NCI-H2029 (cell line): ENCODE measurements at places on chromosomes 11 and 22.

DNA sequence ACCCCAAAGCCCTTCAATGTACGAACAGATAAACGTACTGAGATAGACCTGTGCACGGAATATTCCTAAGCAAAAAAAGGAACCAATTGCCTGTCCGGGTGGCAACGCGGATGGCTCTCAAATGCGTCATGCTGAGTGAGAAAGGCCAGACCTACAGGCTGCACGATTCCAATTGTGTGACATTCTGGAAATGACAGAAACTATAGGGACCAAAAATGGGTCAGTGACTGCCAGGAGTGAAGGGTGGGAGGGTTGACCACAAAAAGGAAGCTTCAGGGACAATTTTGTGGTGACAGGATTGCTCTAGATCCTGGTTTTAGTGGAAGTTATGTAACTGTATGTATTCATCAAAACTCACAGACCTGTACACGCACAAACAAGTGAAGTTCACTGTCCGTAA is 24.0 kb upstream of the SYT8 start:
- no peak for DNase-seq

GRCh38 chr22:17258015-17258787 is 39.0 kb upstream of the ADA2 start:
- DNase-seq: peak; percentile 93

DNA sequence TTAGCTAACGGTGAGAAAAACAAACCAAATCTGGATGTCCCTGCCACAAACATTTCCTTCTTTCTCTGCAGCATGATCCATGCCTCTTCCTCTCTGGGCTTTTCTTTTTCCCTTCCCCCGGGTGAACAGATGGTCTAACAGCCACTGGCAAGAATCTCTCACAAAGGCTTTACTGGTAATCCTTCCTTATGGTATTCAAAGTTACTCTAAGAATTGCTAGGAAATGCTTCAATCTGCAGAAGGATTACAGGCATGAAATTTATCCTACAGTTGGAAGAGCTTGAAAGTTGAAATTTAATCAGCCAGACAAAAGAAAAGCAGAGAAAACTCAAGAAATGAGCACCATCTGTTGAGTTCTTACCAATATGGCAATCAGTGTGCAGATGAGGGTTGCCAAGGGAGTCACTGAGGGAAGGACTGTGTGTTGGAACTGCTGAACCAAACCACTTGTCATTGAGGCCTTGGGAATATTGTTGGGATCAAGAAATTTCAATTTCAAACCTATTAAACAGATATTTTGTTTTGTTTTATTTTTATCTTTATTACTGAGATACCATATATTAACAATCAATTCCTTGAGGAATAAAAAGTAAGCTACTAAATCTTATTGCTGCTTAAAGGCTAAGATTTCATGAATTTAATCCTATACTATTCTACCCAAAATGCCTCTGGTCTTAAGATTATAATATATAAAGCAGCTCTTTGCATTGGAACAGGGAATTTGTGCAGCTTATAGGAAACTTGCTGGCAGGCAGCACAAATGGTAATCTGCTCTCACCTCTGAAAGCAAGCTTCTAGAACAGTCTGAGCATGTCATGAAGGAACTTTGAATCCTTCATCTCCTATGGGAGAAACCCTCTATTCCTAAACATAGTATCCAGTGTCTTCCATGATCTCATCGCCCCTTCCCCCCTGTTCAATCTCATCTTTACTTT is 29.7 kb upstream of the NDUFC2 start:
- DNase-seq: no peak

DNA sequence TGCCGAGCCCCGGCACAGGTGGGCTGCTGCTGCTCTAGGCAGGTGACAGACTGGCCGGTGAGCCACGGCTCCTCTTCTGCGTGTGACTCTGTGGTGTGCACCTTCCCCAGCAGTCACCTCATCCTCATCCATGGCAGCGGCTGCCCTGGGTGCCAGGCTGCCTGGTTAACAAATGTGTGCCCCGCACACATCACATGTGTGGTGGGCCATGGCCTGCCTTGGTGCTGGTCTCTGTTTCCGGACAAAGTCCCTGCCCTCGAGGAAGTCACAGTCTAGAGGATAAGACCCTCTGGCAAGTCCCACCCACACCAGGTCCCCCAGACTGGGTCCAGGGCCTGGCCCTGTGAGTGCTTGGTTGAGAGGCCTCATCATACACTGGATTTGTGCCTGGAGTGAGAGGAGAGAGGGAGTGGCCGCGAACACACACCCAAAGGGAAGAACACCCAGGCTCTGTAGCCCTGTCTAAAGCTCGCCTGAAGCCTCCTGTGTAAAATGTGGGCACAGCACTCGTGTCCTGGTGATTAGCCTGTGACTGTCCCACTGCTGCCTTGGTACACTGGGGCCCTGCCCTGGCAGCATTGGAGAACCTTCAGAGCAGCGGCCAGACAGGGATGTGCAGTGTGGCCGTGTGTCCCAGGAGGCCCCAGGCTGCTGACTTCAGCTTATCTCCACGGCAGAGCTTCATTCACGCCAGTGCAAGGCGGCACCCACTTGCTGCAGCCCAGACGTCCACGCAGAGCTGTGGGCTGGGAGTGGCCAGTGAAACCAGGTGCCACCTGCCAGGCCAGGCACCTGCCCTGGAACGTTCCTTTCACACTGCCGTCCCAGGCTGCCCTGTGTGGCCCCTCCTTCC is 269.9 kb downstream of the TBC1D22A start:
- DNase-seq: no peak

DNA sequence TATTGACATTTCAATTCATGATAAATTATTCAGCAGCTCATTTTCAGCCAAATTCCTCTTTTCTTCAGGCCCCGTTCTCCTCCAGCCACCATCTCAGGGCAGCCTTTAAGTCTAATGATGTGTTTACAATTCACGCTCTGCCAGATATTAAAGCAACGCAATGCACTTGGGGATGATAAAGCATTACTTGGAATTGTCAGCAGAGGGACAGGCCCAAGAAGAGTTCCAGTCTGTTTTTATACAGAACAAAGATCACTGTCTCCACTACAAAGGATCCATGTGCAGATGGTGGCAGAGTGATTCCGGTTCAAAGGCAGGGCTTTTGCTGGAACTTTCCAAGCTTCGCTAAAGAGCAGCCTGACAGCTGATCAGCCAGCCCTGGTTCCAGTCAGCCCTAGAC is 13.6 kb upstream of the GALNT18 start:
- no peak for DNase-seq
